ENCODE measurements at places on chromosomes 6 and 20.

DNA sequence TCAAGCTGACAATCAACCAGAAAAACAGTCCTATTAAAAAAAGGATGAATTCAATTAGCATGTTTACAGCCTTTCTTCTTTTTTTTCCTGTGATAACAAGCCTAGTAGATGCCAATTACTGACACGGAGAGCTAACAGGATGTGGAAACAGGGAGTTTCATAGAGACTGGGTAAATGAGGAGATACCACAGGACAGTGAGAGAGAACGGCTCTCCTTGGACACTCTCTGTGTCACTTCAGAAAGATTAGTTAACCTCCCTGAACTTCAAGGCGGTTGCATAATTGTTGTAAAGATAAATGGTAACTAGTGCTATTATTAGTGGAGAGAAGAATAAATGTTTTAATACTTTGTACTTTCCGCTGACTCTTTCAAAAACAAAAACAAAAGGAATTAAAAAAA, 14.8 kb downstream of the SLC17A5 start:
- DNase-seq, result peak; percentile 17

DNA sequence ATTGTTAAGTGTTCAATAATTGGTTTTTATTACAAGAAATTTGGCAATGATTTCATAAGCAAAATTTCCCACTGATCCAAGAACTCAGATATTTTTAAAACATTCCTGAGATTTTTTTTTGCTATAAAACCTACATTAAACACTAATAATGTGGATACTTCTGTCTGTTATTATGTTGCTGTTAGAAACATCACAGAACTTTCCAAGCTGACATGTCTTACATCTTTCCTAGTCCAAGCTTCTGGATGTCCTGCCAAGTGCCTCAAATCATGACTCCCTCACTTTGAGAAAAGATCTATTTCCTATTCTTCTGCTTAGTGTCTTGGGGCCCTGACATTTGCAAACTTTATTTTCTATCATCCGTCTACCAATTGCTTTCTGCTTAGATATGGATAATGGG, 110.8 kb downstream of the RFPL4B start:
- DNase-seq, result no peak

DNA sequence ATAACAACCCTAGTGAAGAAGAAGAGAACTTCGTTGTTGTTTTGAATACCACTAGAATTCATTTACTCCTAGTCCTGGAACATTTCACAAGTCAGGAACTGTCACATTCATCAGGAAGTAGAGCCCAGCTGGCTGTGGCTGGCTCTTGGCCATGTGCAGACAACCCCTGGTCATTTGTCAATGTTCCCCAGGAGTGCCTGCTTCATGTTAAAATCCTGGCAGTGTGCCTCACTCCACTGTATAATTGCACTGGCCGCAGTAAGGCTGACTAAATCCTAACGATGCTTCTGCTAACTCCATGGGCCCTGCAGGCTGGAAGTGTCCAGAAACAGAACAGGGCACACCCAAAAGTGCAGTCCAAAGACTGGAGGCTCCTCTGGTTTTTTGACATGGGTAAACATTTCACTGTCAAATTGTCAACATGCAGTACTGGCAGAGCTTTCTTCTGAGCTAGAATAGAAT, 41.5 kb upstream of the ADGRF1 start:
- peak; percentile 25 for DNase-seq

DNA sequence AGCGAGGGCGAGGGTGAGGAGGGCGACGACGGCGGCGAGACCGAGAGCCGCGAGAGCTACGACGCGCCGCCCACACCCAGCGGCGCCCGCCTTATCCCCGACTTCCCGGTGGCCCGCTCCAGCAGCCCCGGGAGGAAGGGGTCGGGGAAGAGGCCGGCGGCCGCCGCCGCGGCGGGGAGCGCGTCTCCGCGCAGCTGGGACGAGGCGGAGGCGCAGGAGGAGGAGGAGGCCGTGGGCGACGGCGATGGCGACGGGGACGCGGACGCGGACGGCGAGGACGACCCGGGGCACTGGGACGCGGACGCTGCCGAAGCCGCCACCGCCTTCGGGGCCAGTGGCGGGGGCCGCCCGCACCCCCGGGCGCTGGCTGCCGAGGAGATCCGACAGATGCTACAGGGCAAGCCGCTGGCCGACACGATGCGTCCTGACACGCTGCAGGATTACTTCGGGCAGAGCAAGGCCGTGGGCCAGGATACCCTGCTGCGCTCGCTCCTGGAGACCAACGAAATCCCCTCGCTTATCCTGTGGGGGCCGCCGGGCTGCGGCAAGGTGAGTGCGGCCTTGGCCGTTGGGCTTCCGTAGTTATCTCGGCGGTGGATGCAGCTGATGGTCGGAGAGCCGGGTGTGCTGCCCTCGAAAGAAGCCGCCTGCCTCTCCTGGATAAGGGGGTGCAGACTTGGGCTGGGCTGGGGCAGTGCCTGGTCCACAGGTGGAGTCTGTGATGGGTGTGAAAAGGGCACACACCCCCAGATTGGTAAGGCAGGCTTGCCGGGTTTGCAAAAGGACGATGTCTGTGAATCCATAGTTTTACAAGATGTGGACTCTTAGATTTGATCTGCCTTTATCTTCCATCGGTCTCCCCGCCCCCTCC, 938 bp downstream of the WRNIP1 start:
- no peak for DNase-seq

GRCh38 chr6:86153521-86153920, 510.8 kb upstream of the SYNCRIP start:
- DNase-seq, result no peak

GRCh38 chr6:83138118-83138722, 54.8 kb downstream of the PGM3 start:
- no peak for DNase-seq

DNA sequence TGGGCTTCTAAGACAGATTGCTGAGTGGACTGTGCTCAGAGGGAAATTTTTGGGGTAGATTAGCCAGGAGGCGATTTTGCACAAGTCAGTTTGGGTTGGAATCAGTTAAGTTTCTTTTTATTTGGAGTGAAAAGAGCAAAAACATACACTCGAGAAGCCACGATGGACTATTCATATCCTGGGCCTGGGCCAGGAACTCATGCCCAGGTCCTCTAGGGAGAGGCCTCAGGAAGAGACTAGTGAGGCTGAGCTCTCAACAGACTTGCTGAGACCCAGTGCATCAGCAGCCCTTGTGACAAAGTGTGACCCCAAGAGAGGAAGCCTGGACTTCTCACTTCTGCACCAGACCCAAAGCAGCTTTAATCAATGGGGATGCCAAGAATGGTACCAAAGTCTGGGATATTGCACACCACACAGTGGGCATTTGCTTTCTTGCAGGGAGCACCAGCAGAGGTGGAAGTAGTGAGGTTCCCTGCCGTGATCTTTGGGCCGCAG, 61.6 kb upstream of the MAFB start:
- DNase-seq, result no peak

DNA sequence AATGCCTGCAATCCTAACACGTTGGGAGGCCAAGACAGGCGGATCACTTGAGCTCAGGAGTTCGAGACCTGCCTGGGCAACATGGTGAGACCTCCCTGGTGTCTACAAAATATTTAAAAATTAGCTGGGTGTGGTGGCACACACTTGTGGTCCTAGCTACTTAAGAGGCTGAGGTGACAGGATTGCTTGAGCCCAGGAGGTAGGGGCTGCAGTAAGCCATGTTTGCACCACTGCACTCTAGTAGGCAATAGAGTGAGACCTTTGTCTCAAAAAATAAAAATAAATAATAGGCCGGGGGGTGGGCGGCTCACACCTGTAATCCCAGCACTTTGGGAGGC, 18.3 kb upstream of the RIPOR3 start:
- no peak for DNase-seq

- no peak for DNase-seq
These were observed 50.4 kb upstream of the TRERF1 start for GRCh38 chr6:42502127-42502526.

- peak; percentile 62 for DNase-seq
These were observed at the start of gene ANKRD6 for GRCh38 chr6:89432875-89433251. Gene ANKRD6 (plus strand): TSS chr6:89433152. CDS start chr6:89566977, 133,825 bp downstream.

GRCh38 chr20:22795871-22796270, 211.5 kb upstream of the FOXA2 start:
- DNase-seq, result peak; percentile 98

- peak; percentile 73 for DNase-seq
These were observed 42.2 kb downstream of the NFATC2 start for GRCh38 chr20:51500311-51500710.

- no peak for DNase-seq
These were observed 12.1 kb upstream of the PAX1 start for GRCh38 chr20:21693322-21693721.

DNA sequence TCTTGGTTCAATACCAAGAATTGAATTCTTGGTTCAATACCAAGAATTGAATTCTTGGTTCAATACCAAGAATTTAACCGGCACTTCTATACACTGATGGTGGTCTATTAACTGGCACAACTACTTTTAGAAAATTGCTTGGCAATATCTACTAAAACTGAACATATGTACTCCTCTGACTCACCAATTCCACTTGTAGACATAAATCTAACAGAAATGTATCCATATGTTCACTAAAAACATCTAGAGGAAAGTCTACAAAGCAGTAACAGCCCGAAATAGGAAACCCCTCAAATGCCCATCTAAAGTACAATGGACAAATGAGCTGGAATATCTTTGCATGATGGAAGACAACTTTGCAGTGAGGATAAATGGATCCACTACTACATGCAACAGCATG, 71.9 kb downstream of the KIF16B start:
- no peak for DNase-seq

DNA sequence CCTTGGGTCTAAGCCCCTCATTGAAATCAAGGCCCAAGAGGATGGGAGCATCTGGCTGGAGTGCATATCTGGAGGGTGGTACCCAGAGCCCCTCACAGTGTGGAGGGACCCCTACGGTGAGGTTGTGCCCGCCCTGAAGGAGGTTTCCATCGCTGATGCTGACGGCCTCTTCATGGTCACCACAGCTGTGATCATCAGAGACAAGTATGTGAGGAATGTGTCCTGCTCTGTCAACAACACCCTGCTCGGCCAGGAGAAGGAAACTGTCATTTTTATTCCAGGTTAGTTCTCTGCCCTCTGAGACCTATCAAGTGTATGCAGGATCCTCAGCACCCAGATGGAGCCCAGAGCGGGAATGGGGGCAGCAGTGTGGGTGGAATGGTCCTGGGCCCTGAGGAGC, 5.1 kb downstream of the BTN2A2 start:
- no peak for DNase-seq

All from NCI-H226 (cell line).